ENCODE measurements at places on chromosomes 12 and 14.

DNA sequence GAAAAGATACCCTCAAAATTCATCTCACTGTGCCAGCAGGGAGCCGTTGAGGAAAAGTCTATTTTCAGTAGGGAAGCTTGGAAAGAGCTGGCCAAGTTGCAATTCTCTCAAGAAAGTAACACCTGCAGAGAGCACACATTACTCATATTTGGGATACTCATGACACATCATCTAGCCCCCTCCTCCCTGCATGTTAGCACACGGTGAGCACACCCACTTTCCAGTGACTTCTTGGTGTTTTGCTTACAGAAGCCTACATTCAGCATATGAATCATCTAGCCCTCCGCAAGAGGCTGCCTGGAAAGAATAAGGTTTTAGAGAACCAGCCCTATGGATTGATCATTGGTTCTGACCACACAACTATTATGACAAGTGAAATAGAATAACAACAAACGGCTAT is 124.5 kb downstream of the PTPRO start:
- no peak for DNase-seq

GRCh38 chr14:104610749-104611310 is 6.3 kb upstream of the TMEM179 start:
- no peak for DNase-seq

GRCh38 chr12:92551853-92552397 is 150.9 kb upstream of the PLEKHG7 start:
- peak; percentile 1 for DNase-seq

GRCh38 chr12:7142056-7142644 is 12.0 kb downstream of the CLSTN3 start:
- no peak for DNase-seq

GRCh38 chr12:29334937-29335336 is 46.0 kb downstream of the ERGIC2 start:
- DNase-seq, result no peak

- no peak for DNase-seq
These were observed 212.9 kb downstream of the DPF3 start for GRCh38 chr14:72680853-72681640.

DNA sequence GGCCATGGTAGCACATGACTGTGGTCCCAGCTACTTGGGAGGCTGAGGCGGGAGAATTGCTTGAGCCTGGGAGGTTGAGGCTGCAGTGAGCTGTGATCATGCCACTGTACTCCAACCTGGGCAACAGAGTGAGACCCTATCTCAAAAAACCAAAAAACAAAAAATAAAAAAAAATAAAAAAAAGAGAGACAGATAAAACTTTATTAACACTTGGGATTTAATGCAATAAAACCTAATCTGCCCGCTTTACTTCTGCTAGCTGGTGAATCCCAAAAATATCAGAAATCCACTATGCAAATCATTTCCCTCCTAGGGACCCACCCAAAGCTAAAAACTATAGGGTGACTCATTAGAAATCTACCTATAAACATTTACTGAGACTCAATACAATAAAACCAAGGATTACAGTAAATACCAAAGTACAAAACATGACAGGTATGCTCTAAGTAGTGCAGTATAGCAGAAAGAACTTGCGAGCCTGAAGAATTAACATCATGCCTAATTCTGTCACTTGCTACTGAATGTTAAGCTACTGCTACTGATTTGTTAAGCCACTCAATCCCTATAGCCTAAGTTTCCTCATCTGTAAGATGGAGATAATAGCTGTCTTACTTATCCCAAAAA is 50.1 kb upstream of the STAC3 start:
- DNase-seq, result no peak
